Fibroblast of gingiva (primary cell): ENCODE measurements at places on chromosomes 5 and 9.

DNA sequence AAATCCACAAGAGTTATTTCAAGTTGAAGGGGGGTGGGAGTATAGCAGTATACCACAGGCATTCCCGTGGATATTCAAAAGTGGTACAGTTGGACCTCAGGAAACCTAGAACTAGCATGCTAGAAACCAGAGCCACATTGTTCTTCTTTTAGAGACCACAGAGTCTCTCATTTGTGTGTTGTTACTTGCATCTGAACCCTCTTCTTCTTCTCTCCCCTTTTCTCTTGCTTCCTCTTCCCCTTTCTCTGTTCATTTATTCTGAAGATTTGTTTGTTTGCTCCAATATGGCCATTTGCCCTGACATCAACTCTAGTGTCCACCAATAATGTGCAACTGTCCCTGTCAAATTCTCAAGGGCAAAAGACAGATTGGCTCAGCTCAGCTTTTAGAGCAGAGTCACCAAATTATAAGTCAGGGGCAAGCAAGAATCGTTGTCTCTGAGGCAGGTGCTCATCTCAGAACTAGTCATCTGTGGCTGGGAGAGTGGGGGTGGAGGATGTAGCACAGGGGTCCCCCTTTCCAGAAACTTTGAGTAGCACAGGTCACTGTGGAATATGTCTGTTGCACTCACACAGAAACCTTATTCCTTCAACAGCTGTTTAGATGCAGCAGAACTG, 321.1 kb downstream of the ARRDC3 start:
- DNase-seq: no peak

- DNase-seq: no peak
Observed at GRCh38 chr9:133564451-133565116, 30.1 kb downstream of the ADAMTSL2 start.

DNA sequence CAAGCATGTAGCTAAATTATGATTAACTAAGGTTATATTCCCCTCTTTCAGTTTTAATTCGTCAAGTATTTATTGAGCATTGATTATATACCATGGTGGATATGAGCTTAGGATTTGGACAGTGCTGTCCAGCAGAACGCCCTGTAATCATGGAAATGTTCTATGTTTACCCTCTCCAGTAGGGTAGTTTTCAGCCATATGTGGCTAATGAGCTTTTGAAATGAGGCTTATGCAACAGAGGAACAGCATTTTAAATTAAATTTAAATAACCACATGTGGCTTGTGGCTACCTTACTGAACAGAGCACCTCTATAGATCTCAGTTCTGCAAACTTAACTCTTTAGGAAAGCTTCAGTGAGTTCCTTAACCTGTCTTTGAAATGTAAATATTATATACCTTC, 59.1 kb downstream of the JMY start:
- no peak for DNase-seq

- DNase-seq: peak; percentile 13
Observed at GRCh38 chr9:92294297-92294676, 790 bp upstream of the IARS1 start.

- no peak for DNase-seq
Observed at GRCh38 chr9:126475933-126476555, 137.7 kb upstream of the LMX1B start.

- DNase-seq: no peak
Observed at GRCh38 chr5:116814626-116815385, 240.2 kb upstream of the SEMA6A start.

GRCh38 chr5:37120270-37120669, 128.9 kb downstream of the CPLANE1 start:
- DNase-seq: no peak

GRCh38 chr5:1152156-1152555, 40.3 kb upstream of the SLC12A7 start:
- no peak for DNase-seq

- DNase-seq: no peak
Observed at GRCh38 chr9:36542355-36542754, 30.3 kb upstream of the MELK start.

- DNase-seq: no peak
Observed at GRCh38 chr9:5762421-5762820, 70.5 kb downstream of the ERMP1 start.

GRCh38 chr9:126093771-126094170, 232.9 kb upstream of the MVB12B start:
- no peak for DNase-seq

- no peak for DNase-seq
Observed at GRCh38 chr5:76560952-76561891, 62.0 kb downstream of the F2RL2 start.

DNA sequence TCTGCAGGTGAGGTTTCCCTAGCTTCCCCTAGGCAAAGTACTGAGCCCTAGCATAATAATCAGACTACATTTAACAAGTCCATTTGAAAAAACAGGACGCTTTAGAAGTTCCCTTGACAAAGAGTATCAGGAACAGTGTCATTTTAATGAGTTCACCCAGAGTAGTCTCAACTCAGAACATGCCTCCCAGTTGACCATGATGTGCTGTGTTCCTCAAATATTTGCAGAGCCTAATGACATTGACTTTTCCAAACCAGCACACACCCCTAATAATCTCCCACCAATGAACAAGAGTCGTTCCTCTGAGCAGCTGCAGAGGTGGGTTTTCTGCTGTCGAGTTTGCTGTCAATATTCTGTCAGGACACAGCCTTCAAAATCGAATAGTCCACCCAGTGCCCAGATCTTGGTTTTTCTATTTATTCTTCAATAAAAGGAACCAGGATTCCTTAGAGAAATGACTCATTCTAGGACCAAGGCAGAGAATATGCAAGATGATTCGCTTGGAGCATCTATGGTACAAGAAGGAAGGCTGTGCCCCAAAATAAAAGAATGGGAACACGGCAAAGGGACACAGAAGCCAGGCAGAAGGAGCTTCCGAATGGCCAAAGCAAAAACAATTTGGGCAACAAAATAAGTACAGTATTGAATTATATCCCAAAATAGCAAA, 57.6 kb downstream of the OTULIN start:
- DNase-seq: no peak

- DNase-seq: no peak
Observed at GRCh38 chr9:20948703-20949102, 82.7 kb downstream of the HACD4 start.

DNA sequence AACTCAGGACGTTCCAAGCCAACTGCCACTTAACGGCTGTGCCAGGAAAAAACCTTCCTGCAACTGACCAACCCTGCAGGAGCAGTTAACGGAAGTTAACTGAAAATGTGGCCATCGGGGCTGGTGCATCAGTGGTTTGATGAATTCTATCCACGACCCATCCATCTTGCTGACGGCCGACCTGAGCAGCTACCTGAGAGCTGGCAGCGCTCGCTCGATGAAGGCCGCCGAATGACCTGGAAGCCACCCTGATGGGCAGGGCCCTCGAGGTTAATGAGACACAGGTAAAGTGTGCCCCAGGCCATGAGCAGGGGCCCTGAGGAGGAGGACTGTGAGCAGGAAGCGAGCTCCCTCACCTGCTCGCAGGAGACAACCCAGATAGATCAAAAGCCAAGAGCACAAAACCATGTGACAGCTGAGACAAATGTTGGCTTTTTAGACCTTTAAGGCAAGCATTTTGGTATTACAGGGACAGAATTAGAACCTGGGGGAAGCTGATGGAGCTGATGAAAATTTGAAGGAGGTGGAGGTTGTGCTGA, 35.3 kb upstream of the FLT4 start:
- no peak for DNase-seq

GRCh38 chr9:72844440-72844768, 108.4 kb downstream of the ALDH1A1 start:
- no peak for DNase-seq

- DNase-seq: peak; percentile 15
Observed at GRCh38 chr5:60586307-60586901, 113.6 kb downstream of the DEPDC1B start.

DNA sequence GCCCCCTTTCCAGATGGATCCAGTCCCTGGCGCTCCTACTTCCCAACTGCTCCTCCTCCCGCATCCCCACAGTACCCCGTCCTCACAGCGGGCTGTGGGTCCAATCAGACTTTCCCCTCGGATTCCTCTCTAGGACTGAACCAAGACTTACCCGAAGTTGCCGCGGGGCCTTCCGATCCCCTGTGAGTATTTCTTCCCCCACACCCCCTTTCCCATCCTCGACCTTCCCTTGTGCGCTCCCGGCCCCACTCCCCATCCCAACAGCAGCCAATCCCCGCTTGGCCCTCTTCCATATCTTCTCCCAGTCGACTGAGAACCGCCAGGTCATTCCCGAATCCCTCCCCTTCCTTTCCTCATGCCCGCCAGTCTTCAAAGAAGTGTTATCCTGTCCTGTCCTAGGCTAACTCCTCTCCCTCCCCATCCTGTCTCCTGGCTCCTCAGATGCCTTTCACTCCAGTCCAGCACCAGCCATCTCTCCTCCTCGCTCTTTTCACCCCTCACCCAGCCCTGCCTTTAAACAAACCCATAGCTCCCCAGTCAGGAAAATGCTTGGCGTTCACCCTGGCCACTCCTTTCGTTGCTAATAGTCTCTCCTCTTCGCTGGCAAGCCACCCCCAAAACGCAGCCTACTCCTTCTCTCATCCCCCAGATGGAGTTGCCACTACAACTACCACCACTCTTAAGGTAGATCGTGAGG, 646 bp downstream of the SWI5 start:
- DNase-seq: peak; percentile 20

GRCh38 chr5:113806904-113807303, 293.4 kb downstream of the YTHDC2 start:
- no peak for DNase-seq

- peak; percentile 80 for DNase-seq
Observed at GRCh38 chr5:134511796-134512660, 13.4 kb upstream of the JADE2 start.

- no peak for DNase-seq
Observed at GRCh38 chr9:87796196-87796595, 70.3 kb downstream of the CTSL start.

DNA sequence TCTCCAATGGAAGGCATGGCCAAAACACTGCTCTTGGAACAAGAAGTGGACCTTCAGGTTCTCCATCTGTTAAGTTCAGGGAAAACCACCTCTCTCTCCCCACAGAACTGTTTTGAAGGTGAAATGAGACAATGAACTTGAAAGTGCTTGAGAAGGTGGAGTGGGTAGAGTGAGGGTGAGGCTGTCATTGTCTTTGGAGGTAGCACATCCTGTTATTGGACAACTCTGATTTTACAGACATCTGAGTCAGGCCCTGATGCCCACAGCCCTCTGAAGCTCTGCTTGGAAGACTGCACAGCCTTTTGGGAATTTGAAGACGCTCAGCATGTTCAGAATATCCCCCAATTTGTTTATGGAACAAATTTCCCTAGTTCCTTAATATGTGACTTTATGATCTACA, 27.6 kb upstream of the TEX48 start:
- no peak for DNase-seq

DNA sequence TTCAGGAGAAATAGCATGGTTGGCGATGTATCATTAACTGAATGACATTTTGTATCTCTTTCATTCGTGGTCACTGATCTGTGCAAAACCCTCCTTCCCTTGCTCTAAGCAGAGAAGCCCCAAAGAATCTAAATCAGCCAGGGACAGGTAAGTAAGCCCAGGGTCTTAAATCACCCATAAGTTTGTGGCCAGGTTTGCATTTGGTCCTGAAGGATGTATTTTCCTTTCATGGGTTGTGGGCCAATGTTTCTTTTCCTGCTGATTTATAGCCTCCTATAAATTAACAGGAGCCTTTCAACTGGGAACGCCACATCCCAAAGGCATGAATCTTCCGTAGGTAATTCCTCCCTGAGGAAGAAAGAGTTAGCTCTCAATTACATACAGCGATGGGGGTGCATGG, 217.5 kb upstream of the TNC start:
- DNase-seq: no peak

- no peak for DNase-seq
Observed at GRCh38 chr9:90433398-90433941, 209.2 kb downstream of the DIRAS2 start.

DNA sequence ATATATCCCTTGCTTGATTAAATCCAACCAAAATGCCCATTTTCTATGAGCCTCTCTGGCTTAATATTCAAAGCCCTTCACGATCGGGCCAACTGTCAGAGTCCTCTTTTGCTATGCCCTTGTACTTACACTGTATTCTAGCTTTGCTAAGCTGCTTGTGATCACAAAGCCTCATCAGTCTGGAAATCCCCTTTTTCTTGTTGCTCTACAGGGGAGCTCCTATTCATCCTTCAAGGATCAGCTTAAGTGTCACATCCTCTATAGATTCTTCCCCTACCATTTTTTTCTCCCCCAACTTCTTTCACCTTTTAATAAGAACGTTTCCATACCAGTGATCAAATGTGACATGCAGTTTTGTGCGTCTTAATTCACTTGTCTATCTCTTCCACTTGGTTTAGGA, 450.4 kb upstream of the CHD1 start:
- DNase-seq: no peak

GRCh38 chr5:129499208-129499852, 39.2 kb downstream of the ADAMTS19 start:
- no peak for DNase-seq

- no peak for DNase-seq
Observed at GRCh38 chr5:116475338-116475737, 99.3 kb downstream of the SEMA6A start.

DNA sequence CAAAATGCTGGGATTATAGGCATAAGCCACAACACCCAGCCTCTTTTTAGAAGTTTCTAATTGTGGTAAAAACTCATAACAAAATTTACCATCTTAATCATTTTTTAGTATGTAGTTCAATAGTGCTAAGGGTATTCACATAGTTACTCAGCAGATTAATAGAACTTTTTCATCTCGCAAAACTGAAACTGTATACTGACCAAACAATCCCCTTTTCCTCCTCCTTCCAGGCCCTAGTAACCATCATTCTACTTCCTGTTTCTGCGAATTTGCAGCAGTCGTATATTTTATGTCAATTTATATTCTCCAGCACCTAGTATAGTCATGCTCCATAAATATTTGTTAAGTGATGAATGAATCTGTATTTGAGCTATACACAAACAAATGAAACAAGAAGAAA, 86.3 kb upstream of the ERBIN start:
- no peak for DNase-seq

GRCh38 chr5:42837601-42838000, 25.9 kb upstream of the SELENOP start:
- no peak for DNase-seq

DNA sequence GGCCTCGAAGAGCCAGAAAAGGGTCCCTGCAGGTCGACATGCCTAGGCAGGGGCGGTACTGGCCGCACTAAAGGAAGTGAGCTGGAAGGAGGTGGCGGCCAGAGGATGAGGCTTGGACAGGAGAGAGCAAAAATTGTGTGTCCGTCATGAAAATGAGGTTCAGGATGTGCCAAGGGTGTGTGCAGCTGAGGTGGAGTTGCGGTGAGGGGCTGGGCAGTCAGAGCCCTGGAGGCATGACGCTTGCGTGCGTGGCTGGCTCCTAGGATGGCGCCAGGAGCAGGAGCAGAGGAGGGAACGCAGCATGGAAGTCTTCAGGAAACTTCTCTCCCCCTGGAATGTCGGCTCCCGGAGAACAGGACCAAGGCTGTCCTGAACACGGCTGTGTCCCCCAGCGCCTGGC, 5.5 kb upstream of the PDLIM7 start:
- DNase-seq: no peak

- no peak for DNase-seq
Observed at GRCh38 chr5:79612667-79613198, 492 bp downstream of the TENT2 start.

GRCh38 chr9:104091708-104092107, 2.4 kb upstream of the SMC2 start:
- no peak for DNase-seq
